ENCODE measurements at places on chromosomes 5 and 9.

GRCh38 chr5:135713161-135713915 is 121.1 kb upstream of the SLC25A48 start:
- no peak for DNase-seq

GRCh38 chr9:70551396-70551795 is 136.9 kb upstream of the KLF9 start:
- DNase-seq, result no peak

- DNase-seq, result no peak
Measured at GRCh38 chr9:414595-414994, 199.9 kb downstream of the DOCK8 start.

- no peak for DNase-seq
Measured at GRCh38 chr5:149563466-149563865, 12.2 kb upstream of the CSNK1A1 start.

- DNase-seq, result peak; percentile 41
Measured at GRCh38 chr5:54212331-54212730, 98.0 kb downstream of the ARL15 start.

DNA sequence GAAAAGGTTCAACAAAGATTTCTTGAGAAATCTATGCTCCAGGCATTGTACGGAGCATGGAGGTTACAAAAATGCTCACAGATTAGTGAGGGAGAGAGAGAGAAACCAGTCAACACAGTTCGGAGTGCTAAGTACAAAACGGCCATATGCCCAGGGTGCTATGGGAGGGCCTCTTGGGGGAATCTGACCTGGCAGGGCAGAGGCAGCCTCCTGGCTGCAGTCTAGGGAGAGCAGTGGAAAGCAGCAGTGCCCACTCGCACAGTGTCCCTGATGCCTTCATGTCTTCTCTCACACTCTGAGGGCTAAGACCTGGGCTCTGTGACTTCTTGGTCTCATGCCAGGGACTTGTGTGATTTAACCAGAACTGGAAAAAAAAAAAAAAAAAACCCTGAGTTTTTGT is 29.8 kb upstream of the SMC5 start:
- no peak for DNase-seq

DNA sequence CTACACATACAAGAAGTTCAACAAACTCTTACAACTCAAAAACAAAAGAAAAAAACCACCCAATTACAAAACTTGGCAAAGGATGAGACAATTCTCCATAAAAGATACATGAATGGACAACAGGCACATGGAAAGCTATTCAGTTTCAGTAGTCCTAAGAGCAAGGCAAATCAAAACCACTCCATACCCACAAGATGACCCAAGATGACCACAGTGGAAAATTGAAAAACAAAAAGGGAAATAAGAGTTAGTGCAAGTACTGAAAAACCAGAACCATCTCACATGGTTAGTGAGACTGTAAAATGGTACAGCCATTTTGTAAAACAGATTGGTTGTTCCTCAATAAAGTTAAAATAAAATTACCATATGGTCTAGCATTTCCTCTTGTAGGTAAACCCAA is 287.1 kb upstream of the CDH9 start:
- DNase-seq, result no peak

GRCh38 chr5:128825826-128826225 is 139.5 kb upstream of the SLC27A6 start:
- no peak for DNase-seq

DNA sequence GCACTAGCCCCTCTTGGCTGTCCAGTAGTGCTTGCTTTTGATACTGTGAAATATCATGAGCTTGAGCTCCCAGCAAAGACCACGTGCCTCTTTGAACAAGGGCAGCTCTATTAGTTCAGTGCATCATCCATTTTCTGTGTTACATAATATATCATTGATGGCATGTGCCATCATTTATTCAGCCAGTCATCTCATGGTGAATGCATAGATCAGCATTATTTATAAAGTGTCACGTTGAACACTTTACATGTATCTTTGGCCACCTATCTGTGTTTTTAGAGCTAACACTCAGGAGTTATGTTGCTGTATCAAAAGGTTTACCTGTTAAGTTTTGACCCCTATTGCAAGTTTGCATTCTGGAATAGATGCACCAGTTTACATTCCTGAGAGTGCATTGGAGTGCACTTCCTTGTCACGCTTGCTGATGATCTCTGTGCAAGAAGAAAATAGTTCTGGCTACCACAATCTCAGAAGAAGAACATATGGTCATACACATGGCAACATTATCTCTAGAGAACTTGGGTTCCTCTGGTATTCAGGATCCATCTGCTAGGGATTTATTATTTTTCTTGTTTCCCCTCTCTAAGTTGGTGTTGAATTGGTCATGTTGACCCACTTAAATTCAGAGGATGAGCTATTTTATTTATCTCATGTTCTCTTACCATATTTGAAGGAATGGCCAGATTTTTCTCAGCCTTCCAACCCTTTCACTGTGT is 120.9 kb downstream of the SH3GL2 start:
- no peak for DNase-seq

- DNase-seq, result no peak
Measured at GRCh38 chr9:32010322-32010721, 374.1 kb upstream of the ACO1 start.

DNA sequence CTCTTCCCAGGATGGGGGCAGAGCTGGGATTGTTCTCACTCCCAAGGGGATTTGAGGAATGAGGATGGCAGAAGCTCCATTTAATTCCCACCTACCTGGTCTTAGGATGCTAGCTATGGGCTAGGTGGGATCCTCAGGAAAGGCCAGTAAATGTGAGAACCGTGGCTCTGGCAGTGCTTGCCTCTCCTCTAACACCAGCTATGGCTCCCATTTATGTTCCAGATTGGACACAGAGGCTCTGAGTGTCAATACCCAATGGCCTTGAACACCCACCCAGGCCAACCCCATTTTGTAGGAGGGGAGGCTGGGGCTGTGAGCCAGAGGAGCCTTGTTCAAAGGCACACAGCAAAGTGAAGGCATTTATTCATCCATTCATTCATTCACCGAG is 10.2 kb upstream of the DAB2IP start:
- DNase-seq, result no peak

DNA sequence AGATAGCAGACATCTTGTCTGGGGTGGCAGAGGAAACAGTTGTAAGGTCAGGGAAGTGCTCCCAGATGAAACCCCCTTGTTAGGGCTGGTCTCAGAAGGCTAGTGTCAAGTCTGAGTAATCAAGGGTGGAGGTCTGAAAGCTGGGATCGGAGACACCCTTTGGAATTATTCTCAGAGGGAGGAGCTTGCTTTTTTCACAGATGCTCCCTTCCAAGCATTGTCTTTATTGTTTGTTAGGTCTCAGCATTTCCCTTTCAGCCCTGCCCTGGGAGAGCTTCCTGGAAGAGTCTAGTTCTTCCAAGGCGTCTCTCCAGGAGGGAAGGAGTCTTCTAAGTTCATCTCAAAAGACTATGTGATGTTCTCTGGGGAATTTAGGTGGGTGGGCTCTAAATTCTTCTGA is 3.2 kb downstream of the TEK start:
- DNase-seq, result no peak

DNA sequence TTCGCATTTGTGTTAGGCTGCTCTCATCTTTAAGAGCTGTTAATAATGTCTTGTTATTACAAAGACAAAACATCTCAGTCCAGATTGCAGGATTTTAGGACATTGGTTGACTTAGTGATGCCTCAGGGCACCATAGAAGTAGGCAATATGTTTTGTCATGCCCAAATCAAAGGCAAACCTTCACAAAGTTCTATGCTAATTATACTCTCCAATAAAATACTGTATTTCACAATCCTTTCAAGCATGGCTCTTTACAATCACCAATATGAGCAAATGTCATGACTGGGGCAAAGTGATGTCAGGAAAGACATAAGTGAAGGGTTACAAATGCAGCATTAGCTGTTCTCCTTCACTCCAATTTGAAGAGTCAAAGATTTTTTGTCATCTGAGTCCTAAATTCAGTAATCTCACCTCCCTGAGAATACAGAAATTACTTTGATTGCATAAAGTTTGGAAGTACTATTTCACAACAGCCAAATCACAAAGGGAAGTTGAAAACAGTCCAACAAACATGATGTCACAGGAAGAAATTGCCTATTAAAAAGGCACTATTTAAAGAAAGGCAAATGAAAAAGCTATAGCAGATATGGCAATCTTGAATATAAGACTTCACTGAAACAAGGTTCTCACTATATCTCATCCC is 303.2 kb downstream of the PRR16 start:
- no peak for DNase-seq
